ENCODE measurements at places on chromosomes 6 and 20. TPM values are rescaled to one million over a fixed set of nuclear protein-coding genes. Genes with fewer than 3 reads are reported as not detected.

DNA sequence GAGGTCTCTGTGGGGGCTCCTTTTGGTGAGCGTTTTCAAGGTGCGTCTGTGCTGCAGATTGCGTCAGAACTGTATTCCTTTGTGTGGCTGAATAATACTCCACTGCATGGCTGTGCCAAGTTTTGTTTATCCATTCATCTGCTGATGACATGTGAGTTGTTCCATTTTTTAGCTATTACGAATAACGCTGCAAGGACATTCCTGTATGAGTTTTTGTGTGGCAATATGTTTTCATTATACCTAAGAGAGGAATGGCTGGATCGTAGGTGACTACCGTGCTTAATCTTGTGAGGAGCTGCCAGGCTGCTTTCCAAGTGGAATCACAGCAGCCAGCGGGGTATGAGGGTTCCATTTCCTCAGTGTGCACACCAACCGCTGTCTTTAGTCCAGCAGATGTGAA, 1.1 kb upstream of the DACT2 start:
- H3K4me1 ChIP-seq: no peaks in the 10 kb centered on the region
- no peak overlapping the region for H3K27ac ChIP-seq
- H3K4me3 ChIP-seq: no peak overlapping the region

- H3K4me3 ChIP-seq: no peak overlapping the region
- no peaks in the 10 kb centered on the region for H3K36me3 ChIP-seq
- no peak for DNase-seq
- H3K27me3 ChIP-seq: no peaks in the 10 kb centered on the region
- no peak overlapping the region for H3K27ac ChIP-seq
These were observed 18.5 kb upstream of the GMDS start for GRCh38 chr6:2263896-2264295.

DNA sequence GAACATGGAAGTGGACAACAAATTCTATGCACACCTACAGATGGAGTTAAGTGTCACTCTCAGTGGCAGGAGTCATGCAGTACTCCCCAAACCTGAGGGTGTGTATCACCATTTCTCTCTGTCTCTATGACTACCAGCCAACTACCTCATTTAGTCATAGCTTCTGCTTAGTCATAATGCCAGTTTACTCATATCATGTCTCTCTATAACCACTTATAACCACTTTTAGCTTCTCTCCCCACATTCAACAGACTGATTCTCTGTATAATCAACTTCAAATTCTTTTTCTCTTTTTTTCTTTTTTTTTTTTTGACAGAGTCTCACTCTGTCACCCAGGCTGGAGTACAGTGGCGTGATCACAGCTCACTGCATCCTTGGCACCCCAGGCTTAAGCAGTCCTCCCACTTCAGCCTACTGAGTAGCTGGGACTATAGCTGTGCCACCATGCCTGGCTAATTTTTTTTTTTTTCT, 13.8 kb upstream of the GTF3C6 start:
- DNase-seq: no peak
- H3K4me3 ChIP-seq: no peak overlapping the region
- H3K4me1 ChIP-seq: no peaks in the 10 kb centered on the region
- no peaks in the 10 kb centered on the region for H3K27me3 ChIP-seq
- no peaks in the 10 kb centered on the region for H3K36me3 ChIP-seq

DNA sequence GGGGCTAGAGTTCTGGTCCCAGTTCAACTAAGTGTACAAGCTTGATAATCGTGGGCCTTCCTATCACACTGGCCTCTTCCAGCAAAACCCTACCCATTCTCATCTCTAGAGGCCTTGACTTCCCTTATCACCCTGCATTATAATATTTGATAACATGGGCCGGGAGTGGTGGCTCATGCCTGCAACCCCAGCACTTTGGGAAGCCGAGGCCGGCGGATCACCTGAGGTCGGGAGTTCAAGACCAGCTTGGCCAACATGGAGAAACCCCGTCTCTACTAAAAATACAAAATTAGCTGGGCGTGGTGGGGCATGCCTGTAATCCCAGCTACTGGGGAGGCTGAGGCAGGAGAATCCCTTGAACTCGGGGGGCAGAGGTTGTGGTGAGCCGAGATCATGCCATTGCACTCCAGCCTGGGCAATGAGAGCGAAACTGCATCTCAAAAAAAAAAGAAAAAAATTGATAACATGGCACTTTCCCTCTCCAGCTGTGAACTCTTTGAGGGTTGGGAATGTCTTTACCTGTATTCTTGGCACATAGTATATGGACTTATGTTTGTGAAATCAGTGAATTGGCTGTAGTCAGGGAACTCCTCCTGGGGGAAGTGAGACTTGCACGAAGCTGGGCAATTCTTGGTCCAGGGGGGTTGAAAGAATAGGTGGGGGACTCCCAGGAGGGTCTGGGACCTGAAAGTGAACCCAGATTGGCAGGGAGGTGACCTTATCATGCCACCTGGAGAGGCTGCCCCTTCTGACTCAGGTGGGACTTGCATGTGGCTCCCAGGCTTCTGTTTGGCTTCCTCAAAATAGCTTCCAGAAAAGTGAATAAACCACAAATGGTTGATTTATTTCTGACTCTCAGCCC, 915 bp upstream of the C6orf47 start:
- DNase-seq: no peak
- H3K36me3 ChIP-seq: no peaks in the 10 kb centered on the region
- no peaks in the 10 kb centered on the region for H3K27me3 ChIP-seq
- H3K4me1 ChIP-seq: no peaks in the 10 kb centered on the region
- H3K4me3 ChIP-seq: no peak overlapping the region

C6orf58 gene
- total RNA-seq: not detected

Data from aorta (tissue), 5 donors.